DMS153 (cell line): ENCODE measurements at places on chromosomes 16 and 17.

DNA sequence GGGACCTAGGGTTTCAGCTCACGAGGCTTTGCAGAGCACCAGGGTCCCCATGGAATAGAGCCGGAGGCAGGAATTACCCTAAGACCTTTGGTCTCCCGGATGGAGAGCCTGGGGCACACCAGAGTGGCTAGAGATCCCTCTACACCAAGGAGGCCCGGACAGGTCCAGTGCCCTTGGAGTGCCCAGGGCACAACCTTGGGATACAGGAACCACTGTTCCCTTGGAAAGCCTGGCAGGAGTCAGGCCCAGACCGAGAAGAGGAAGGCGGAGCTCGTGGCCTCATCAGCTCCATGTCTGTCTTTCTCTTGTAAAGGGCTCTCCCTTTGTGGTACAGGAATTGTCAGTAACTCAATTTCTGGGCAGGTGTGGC, 3.8 kb upstream of the DBNDD1 start:
- DNase-seq: no peak

- no peak for DNase-seq
These were observed 183.5 kb downstream of the SEC14L1 start for GRCh38 chr17:77324227-77324626.

- DNase-seq: no peak
These were observed 5.2 kb downstream of the KRT10 start for GRCh38 chr17:40817103-40817682.

- DNase-seq: no peak
These were observed 3.9 kb upstream of the KRT15 start for GRCh38 chr17:41522301-41523224.

DNA sequence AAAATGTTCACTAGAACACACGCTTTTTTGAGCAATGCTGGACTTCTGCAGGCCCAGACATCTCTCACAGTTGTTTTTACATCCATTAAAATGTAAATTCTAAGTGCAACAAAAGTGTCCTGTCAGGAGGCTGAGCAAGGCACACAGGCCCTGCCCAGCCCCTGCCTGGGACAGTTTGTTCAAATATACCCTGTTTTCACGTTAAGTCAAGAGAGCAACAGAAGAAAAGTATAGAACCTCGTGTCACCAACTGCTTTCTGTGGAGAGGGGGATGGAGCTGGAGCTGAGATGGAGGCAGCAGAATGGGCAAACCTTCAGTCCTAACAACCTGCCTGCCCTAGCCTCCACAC, 4.3 kb upstream of the HOXB2 start:
- DNase-seq: no peak
